Stimulated activated CD4-positive, alpha-beta T cell treated with anti-CD3 and anti-CD28 coated beads, Interleukin-15, amount 100 ng/mL, for 48 hours (primary cell): ENCODE measurements at places on chromosomes 3 and 15.

- DNase-seq = no peak
Measured at GRCh38 chr15:38576837-38577236, 12.2 kb upstream of the RASGRP1 start.

- peak; percentile 66 for DNase-seq
Measured at GRCh38 chr15:34988027-34988902, at the start of gene ZNF770. Gene ZNF770, minus strand, starts transcription at chr15:34988287. Its CDS starts 4,853 bp downstream, at chr15:34983434.

DNA sequence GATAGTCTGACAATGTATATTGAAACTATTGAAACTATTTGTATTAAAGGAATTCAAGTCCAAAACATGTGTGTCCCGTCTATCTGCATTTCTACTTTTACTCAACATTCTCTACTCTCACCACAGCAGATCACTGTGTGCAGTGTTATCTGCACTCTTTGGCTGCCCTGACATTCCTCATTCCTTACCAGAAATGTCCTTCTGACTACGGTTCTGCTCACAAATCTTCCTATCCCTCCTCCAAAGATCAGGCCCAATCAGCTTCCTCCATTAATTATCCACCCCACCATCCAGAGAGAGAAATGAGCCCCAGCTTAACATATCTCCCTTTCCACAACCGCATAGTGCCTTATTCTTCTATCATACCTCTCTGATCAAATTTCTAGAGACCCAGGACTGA is 94.7 kb downstream of the TBL1XR1 start:
- no peak for DNase-seq

GRCh38 chr15:88020806-88021205 is 235.7 kb downstream of the NTRK3 start:
- no peak for DNase-seq

DNA sequence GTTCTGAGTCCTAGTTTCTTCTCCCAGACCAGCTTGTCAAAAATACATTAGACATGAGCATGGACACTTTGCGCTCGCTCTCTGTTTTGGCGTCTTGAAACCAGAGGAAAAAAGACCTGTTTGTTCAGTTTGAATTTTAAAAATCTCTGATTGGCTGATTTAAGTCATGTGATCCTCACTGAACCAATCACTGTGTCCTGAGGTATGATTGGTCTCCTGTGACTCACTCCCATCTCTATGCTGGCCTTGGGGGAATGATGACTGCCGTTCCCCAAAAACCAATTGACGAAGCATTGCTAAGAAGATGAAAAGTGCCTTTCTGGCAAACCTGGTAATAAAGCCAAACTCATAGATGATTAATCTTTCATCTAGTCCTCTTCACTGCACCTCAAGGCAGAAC is 256.5 kb downstream of the IL5RA start:
- no peak for DNase-seq

DNA sequence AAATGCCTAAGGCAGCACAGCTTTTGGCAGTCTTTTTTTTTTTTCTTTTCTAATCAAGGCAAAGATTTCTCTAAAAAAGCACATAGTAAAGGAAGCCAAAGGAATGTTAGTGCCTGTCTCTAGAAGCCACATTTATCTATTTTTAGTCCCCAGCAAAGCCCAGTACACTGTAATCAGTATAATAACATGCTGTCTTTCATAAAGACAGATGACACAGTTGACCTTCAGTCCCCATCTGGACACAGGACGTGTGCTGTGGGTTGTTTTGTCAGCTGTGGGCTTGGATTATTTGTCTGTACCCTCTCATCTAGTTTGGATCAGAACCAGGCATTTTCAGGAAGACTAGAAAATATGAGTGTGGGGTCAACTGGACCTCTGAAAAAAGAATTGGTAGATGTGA is 110.4 kb upstream of the CTNNB1 start:
- DNase-seq = no peak

DNA sequence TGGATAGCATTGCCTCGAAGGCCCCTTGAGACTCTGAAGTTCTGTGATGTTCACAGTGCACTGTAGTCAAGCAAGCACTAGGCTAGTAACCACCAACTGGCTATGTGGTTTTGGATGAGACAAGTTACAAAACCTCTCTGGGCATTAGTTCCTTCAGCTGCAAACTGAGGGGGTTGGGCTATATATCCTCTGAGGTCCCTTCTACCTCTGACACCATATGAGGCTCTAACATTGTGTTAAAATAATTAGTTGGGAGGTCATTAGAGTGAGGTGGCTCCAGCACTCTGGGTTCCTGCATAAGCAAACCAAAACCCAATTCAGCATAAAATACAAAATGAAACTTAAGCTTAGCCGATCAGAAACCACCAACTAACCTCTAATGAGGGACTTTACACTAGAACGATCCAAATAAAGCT is 209.5 kb upstream of the LRRN1 start:
- DNase-seq = no peak

DNA sequence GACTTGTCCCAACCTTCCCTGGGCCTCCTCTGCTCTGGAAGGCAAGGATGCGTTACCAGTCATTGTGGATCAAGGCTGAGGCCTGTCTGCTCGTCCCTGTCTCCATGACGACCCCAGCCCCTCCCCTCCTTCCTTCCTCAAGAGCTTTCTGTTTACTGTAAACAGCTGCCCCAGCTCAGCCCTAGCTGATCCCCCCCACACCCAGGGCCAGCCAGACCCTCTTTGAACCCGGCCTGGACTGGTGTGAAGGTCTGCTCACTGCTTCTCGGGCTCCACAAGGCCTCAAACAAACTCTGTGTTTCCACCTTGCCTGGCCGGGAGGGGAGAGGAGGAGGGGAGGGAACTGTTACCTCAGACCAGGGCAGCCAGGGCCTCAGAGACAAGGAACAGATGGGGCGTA is 16.9 kb downstream of the VPS18 start:
- no peak for DNase-seq

GRCh38 chr3:192842711-192843110 is 74.9 kb downstream of the MB21D2 start:
- no peak for DNase-seq

DNA sequence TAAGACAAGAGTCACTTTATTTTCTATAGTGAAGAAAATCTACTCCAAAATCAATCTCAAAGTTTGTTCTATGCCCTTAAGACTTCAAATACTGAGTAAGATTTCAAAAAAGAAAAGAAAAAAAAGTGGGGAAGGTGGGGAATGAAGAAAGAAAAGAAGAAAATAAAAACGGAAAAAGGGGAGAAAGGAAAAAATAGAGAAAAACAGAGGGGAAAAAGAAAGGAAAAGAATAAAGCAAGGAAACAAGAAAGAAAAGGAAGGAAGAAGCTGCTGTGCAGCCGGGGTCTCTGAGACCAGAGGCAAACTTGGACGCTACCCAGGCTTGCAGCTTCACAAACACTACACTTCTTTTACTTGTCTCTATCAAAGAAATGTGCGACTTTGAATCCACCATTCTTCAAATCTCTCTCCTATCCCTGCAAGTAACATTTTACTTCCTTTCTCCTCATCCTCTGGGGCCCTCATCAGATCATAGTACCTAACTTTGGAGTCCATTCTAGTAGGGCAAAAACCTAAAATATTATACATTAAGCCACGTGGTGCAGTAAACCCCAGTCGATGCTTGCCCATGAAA is 279.8 kb downstream of the FOXP1 start:
- no peak for DNase-seq
